ENCODE measurements at places on chromosomes 3 and 15.

- DNase-seq = no peak
Observed at GRCh38 chr15:23860290-23861245, 173.5 kb upstream of the NDN start.

DNA sequence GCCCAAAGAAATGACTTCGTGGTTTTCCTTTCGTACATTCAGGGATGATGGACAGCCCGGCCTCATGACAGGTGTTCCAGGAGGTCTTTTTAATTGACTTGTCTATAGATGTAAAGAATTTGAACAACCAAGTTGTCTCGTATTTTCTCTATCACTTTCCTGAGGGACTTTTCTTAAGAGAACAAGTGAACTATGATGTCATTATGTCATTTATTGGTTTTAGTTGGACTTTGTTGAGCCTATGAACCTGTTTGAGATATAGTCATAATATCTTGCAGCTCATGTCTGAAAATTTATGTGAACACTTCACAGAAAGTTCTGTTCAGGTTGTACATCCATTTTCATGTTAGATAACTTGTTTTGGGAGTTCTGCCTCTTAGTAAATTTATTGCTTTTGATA is 89.2 kb downstream of the RBMS3 start:
- DNase-seq = no peak

- no peak for DNase-seq
Observed at GRCh38 chr3:150030841-150031240, 60.1 kb upstream of the PFN2 start.

- no peak for DNase-seq
Observed at GRCh38 chr3:194259982-194260766, 91.0 kb downstream of the CPN2 start.

- no peak for DNase-seq
Observed at GRCh38 chr3:120198305-120198878, 86.6 kb downstream of the GPR156 start.

DNA sequence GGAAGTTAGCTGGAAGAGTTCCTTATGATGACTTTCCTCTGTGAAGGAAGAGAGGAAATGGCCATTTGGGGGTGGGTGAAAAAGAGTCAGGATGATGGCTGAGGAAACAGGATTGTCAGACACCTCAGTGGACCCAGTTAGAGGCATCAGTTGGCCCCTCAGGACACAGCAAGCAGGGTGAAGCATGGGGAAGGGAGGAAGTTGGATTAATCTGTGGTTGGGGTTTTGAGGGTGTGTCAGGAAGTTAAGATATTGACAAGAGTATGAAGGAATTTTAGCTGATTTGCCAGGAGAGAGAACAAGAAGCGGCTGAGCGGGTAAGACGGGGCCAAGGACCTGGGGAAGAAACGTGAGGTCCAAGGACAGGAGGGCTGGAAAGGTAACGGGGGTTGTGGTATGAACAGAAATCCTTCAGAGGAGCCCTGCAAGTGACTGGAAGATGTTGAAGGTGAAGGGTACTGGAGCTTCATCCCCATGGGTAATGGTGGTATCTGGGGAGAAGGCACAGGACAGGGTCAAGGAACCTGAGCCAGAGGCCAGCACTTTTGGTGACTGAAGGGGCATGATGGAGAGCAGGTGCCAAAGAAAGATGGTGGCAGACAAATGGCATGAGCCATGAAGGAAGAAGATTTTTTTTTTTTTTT is 2.7 kb downstream of the UQCC5 start:
- no peak for DNase-seq

GRCh38 chr3:8324747-8325146 is 176.9 kb upstream of the LMCD1 start:
- peak; percentile 37 for DNase-seq

DNA sequence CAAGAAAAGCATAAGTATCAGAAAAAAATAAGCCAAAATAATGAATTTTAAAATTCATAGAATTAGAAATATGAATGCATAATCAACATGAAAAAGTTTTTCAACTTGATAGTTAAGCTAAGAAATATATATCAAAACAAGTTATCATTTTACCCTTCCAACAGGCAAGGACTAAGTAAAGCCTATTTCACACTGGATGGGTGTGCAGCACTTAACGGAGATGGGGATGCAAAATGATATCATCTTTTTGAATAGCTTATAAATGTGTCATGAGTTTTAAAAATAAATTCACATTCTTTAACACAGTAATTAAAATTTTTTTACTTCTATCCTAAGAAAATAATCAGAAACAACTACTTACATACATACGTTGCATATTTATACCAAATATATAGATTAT is 20.9 kb downstream of the PIK3R4 start:
- DNase-seq = no peak

- no peak for DNase-seq
Observed at GRCh38 chr3:9135930-9136525, 113.4 kb downstream of the SRGAP3 start.

DNA sequence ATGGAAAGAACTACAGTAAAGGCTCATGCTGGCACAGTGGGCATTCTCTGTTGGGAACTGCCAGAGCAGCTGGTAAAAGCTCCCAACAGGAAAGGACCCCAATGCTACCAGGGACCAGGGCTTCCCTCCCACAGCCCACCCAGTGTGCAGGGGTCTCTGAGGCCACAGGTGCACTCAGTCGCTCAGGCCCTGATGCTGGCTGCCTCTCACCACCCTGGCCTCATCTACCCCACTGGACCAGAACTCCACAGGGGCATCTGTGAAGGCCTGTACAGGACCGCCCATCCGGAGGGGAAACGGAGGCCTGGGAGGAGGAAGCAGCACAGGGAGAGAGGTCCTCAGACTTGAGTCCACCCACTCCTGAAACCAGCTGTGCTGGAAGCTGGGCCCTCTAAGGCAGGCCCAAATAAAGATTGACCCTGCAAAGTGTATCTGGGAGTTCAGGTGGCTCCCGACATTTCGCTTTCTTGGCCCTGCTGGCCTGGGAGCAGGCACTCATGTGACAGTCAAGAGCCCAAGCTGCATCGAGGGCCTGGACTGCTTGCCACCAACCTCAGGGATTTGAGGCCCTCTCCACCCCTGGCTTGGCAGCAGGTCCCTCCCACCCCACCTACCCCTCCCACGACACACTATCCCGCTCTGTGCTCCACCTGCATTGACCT is 12.7 kb downstream of the KLF15 start:
- no peak for DNase-seq

DNA sequence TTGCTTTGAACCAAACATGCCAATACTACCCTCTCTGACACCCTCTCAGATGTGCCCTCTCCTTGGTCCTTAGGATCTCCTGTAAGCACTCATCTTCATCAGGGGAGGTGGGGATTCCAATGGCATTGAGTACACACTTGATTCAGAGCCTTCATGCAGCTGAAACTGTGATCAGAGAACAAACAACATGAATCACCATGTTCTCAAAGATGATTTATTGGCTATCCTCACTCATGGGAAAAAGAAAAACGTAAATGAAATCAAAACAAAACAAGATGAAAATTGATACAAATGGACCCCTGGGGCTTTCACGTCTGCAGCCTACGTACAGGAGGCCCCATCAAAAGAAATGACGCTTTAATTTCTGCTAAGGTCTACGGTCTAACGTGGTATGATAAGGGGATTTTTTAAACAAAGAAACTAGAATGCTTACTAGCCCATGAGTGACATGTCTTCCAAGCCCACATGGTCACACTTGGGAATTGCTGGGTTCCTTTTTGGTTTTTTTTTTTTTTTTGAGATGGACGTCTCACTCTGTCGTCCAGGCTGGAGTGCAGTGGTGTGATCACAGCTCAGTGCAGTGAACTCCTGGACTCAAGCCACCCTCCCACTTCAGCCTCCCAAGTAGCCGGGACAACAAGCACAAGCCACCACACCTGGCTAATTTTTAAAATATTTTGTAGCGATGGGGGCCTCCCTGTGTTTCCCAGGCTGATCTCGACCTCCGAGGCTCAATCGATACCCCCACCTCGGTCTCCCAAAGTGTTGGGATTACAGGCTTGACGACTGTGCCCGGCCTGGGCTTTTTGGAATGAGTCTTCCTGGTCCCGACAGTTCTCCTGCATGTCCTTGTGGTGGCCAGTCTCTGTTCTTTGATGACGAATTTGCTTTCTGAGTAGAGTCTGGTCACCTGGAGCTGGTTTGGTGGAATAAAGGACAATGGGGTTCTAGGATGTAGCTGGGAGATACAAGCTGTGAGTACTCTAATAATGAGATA is 202.6 kb downstream of the XXYLT1 start:
- no peak for DNase-seq

DNA sequence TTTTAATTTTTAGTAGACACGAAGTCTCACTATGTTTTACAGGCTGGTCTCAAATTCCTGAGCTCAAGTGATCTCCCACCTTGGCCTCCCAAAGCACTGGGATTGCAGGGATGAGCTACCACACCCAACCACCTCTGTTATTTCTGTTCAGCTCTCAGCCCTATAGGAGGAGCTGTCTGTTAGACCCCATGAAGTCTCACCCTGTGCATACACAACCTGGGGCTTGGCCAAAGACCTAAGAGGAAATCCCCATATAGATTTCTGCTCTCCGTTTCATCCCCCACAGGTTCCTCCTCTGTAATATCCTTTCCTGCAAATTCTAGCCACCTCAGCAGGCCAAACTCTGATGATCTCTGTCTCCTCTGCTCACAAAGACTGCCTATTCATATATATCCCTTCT is 56.6 kb upstream of the CTDSPL2 start:
- no peak for DNase-seq

DNA sequence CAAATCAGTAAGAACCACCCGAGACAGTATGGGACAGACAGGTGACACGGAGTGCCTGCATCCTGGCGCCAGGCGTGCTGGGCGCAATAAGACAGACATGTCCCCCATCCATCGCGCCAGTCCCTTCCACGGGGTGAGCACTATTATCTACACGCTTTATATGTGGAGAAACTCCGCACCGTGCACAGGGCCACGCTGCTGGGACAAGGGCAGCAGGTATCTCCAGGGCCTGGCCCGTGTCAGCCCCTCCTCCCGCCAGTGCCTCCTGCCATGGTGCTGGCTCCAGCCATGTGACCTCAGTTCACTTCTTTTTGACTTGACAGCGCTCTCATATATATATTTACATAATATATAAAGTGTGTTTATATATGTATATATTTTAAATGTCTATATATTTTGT is 42.6 kb downstream of the TNK2 start:
- no peak for DNase-seq

- no peak for DNase-seq
Observed at GRCh38 chr3:67461667-67462142, 192.7 kb downstream of the SUCLG2 start.

GRCh38 chr3:183377307-183377959 is 51.0 kb downstream of the MCF2L2 start:
- no peak for DNase-seq

GRCh38 chr3:127625821-127626220 is 3.2 kb upstream of the PODXL2 start:
- DNase-seq = no peak

DNA sequence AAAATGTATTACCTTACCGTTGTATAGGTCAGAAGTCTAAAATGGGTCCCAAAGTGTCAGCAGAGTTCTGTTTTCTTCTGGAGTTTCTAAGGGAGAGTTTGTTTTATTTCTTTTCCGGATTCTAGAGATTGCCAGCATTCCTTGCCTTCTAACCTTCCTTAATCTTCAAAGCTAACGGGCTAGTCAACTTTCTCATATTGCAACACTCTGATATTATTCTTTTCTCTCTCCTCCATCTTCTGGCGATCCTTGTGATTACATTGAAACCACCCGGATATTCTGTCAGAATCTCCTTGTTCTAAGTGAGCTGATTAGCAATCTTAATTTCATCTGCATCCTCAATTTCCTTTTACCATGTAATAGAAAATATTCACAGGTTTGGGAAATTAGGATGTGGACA is 36.2 kb upstream of the AADACL2 start:
- DNase-seq = no peak

DNA sequence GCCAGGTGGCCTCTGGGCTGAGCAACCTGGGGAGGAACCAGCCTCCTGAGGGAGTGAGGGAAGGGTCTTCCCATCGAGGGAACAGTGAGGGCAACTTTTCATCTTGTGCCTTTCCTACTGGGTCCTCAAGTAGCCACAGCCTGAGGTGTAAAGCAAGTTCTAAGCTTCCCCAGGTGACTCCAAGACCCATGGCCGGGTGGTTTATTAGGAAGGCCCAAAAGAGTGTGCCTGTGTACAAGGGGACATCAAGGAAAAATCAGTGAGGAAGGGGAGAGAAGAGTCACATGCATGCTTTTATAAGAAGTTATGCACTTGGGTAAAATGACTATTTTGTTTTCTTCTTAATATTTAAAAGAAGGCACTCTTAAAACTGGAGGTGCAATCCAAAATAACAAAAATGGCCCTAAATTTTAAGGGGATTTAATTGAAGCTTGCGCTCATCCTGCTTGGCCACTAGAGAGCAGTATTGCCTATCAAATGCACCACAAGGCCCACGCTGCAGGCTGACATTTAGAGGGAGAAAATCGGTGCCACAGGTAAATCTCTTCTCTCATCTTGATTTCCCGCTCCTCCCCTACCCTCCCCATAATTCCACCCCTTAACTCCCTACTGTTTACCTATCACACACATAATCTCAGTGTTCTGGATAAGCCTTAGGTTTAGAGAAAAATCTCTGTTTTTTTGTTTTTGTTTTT is 6.7 kb downstream of the NANOGP8 start:
- no peak for DNase-seq

DNA sequence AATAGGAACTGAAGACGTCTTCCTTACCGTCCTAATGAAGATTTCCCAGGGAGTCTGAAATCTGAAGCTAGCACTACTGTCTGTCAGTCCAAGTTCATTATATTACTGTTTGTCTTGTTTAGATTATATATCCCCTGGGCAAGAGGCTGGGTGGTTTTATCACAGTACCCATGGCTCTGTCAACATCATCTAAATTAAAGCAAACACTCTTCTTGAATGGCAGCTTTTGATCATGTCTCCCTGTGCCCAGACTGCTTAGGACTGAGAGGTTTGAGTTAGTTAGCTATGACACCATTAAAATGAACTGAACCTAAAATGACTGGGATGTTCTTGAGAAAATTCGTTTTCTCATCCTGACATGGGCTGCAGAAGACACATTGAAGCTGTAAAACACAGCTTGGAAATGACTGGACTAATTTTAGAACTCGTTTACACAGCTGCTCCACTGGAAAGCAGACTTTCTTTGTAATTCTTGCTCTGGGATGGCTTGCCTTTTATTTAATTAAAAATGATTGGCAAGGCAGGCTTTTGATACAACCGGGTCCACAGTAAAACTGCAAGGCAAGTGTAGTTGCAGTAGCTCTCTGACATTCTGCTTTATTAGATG is 243.5 kb downstream of the MFSD1 start:
- DNase-seq = no peak

GRCh38 chr15:25738171-25738965 is 124.8 kb downstream of the ATP10A start:
- DNase-seq = no peak

DNA sequence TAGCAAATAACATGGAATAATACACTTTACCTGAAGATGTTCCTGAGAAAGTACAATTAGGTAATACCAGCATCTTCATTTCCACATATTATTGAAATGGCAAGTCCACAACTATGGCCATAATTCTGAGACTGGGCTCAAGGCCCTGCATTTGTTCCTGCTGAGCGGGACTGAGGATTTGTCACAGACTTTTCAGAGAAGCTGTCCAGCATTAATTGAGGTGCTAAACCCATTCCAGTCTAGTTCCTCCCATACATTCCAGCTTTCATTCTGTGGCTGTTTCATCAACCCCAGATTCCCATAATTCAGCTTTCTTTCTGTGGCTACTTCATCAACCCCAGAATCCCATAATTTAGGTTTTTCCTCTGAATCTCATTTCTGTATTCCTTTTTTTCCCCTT is 293.4 kb upstream of the GBE1 start:
- no peak for DNase-seq

- no peak for DNase-seq
Observed at GRCh38 chr3:40068636-40069035, 240.9 kb upstream of the EIF1B start.

- peak; percentile 58 for DNase-seq
Observed at GRCh38 chr3:50971487-50971924, 296.8 kb downstream of the DOCK3 start.

- no peak for DNase-seq
Observed at GRCh38 chr3:100540791-100541334, 48.4 kb downstream of the TMEM45A start.

All from central memory CD8-positive, alpha-beta T cell (primary cell).